Stimulated activated CD4-positive, alpha-beta T cell treated with anti-CD3 and anti-CD28 coated beads, Interleukin-1b, Interleukin-23, amount 100 ng/mL, for 1 hour (primary cell): ENCODE measurements at places on chromosomes 12 and 14.

DNA sequence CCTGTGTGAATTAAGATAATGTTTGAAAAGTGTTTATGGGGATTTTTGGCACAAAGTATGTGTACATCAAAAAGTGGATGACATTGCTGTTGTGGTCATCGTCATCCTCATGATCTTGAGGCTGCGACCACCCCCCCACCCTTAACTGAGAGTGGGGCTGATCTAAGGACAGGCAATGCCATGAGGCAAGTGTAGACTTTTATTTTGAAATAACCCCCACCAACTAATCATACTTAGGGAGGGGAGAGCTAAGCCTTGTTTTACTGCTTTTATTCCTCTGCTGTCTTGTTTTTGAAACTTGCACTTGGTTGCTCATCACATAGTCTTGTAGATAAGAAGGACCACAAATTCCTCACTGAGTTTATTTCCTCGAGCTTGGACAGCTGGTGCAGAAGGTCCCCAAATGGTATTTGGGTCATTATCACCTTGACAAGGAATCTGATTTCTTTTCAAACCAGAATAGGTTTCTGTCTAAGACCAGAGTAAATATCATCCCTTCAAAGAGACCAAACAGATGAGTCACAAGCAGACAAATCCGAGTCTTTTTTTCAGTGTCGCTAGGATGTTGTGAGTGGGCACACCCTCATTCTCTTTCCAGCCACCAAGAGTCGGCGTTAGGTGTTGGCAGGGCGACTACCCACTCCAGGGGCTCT lies 23.9 kb upstream of the SMOC1 start:
- no peak for DNase-seq

GRCh38 chr14:104392396-104393198 lies 187.0 kb upstream of the C14orf180 start:
- no peak for DNase-seq

- DNase-seq: no peak
Observed at GRCh38 chr12:48302161-48302911, 48.4 kb downstream of the ZNF641 start.

GRCh38 chr12:88431246-88431645 lies 149.0 kb downstream of the KITLG start:
- no peak for DNase-seq

GRCh38 chr14:81433378-81433777 lies 33.3 kb upstream of the STON2 start:
- no peak for DNase-seq

DNA sequence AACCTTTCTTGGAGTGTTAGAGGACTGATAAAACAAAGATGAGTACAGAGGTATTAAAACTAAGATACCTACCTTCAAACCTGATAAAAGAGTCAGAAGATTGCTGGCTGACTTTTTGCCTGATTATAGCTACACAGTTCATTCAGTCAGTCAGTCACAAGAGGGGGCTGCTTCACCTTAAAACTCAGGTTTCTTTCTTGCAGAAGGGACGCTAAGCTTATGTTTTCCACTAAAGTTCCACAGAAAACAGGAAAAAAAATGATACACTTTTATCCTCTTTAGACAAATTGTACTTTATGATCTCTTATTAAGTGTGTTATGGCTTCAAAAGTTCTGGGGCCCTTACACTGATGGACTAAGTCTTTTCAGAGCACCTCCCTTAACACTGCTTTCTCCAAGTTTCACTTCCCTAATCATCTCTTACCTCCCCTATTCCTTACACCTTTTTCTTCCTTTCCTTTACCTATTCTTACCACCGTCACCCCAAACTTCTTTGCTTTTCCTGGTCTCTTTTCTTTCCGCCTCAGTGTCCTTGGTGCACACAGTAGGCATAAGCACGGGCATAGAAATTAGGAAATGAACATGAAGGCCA lies 448.7 kb upstream of the OR4E1 start:
- no peak for DNase-seq

- no peak for DNase-seq
Observed at GRCh38 chr14:84750763-84751554, 779.0 kb upstream of the FLRT2 start.

- DNase-seq: no peak
Observed at GRCh38 chr12:90978117-90978770, 23.3 kb upstream of the CCER1 start.

DNA sequence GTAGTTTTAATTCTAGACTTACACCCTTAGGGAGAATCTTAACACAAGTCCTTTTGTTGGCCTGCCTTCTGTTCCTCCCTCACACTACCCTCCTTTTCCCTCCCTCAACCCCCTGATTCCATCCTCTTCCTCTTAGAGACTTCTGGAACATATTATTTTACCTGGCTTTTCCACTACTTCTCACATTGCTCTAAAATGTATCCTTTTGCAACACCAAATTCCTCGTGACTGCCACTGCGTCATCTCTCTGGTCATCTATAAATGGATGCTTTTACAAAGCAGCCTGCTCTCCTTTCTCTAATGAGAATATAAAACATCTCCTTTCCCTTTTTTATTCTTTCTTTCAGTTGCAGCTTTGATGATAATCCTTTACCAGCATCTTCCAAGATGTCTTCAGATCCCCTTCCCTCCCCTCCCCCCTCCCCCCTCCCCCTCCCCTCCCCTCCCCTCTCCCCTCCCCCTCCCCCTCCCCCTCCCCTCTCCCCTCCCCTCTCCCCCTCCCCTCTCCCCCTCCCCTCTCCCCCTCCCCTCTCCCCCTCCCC lies 93.6 kb downstream of the DIP2B start:
- no peak for DNase-seq

DNA sequence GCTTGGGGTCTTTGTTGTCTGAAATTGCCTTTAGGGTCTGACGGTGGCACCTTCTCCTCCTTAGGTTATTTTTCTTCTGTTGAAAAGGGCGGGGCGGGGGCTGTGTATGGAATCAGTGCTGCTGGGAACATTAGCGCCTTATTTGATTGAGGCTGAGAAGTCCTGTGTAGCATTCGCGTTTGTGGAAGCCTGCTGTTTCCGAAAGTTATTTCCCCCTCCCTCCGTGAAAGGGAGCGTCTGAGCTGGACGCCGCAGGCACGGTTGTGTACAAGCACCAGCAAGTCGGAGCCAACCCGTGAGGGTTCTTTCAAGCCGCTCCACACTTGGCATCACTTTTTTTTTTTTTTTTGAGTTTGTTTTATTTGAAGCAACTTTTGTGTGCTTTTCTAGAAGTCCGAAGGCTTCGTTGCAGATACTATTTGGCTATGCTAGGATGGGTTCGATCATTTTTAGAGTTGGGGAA lies 1.1 kb downstream of the SYNE2 start:
- DNase-seq: peak; percentile 11

- no peak for DNase-seq
Observed at GRCh38 chr12:120584343-120585149, 3.3 kb upstream of the POP5 start.

DNA sequence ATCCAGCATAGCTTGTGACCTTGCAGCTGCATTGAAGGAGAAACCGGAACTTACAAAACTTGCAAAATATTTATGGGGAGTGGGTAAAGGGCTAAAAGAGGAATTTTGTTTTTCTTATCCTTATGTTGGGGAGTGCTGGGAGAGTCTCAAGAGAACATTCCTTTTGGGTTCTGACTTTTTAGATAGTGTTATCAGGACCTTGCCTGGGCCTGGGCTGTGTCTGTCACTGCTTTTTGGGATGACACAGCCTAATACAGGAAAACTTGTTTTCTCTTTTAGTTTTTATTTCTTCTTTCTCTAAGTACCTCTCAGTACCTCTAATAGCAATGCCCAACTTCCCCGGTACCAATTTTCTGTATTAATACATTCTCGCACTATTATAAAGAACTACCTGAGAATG lies 850.6 kb downstream of the RPS29 start:
- no peak for DNase-seq

DNA sequence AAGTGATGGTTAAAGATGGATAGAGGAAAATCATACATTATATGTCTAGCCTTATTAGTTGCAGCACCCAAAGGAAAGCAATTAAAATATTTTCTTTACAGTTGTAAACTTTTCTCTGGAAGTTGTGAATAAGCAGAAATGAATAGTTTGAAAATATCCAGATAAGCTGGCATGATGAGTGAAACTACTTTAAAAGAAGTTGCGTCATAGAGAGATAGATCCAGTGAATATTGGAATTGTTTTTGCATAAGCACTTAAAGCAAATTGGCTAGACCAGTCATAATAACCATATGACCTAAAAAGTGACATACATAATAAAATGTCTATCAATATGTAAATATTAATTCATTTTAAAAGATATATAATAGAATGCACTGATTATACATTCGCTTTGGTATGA lies 132.1 kb downstream of the SOX5 start:
- no peak for DNase-seq

GRCh38 chr14:99775351-99775750 lies 17.9 kb upstream of the EML1 start:
- DNase-seq: no peak

- DNase-seq: no peak
Observed at GRCh38 chr12:113857371-113857770, 108.8 kb downstream of the RBM19 start.

DNA sequence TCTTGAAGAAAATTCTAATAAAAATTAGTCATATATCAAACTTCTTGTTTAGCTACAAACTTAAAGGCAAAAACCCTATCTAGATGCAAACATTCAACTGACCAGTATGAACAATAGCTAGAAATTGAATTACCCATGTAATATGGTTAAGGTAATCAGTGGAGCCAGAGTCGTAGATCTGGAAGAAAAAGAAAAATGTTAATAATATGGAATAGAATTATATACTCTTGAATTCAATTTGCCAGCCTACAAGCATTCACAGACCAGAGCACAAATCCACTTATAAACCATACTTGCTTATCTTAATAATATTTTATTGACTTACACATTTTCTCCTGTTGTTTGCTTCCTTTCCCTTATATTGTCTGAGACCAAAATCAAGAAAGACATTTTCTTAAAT lies 7.7 kb upstream of the HEATR5A start:
- DNase-seq: no peak

DNA sequence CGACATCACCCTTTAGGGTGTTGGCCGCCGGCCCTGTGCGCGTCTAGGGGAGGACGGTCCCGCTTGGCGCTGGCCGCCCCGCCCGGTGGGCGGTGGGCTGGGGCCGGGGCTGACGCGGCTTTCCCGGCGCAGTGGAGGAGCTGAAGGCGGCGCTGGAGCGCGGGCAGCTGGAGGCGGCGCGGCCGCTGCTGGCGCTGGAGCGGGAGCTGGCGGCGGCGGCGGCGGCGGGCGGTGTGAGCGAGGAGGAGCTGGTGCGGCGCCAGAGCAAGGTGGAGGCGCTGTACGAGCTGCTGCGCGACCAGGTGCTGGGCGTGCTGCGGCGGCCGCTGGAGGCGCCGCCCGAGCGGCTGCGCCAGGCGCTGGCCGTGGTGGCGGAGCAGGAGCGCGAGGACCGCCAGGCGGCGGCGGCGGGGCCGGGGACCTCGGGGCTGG lies 3.6 kb downstream of the TNFAIP2 start:
- DNase-seq: no peak

DNA sequence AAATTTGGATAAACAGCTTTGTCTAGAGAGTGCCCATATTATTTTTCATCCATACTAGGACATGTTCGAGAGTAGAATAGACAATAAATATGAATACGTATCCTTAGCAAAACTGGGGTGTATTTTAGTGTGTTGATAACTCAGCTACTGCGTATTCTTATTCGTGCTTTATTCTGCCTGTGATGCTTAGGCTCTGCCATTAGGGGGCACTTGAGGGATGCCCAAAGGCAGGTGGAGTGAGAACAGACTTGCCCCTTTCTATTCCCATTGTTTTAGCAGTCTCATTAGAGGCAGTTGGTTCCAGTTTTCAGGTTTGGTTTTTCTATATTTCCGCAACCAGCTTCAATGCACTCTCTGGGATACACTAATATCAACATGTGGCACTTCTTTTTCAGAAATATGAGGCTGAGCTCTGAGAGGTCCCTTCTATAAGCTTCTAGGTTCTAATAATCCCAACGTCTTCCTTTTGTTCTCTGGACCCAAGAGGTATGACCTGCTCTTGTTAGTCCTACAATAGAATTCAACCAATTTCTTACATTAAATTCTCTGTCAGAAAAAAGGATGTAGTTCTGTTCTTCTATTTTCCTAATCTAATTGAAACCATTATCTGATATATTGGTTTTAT lies 985.7 kb upstream of the FBXO33 start:
- DNase-seq: no peak

GRCh38 chr14:102957222-102957621 lies 34.8 kb downstream of the AMN start:
- DNase-seq: no peak

DNA sequence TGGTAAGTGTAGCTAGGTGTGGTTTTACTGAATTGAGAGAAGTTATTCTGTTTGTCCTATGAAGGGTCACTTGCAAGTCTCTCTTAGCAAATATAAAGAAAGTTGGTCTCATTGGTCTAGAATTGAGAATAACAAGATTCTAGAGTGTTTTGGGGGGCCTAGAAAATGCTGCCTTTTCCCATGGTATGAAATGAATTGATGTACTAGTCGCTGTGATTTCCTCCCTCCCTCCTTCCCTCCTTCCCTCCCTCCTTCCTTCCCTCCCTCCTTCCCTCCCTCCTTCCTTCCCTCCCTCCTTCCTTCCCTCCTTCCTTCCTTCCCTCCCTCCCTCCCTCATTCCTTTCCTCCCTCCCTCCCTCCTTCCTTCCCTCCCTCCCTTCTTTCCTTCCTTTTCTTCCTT lies 166.7 kb upstream of the RGS6 start:
- DNase-seq: no peak

DNA sequence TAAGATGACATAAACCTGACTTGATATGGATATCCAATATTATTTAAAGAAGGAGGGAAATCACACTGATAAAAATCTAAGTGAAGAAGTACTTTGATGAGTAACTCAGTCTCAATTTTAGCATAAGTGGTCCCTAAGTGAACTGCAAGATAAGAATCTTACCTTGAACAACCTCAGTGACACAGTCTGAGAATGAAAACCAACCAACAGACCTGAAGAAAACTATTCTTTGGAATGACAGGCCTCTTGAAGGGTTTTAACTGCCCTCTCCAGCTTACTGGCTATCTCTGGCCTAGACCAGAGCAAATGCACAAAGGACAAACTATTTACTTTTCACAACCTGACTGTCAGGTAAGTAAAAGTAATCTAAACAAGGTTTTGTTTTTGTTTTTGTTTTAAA lies 44.7 kb downstream of the CPM start:
- no peak for DNase-seq

GRCh38 chr12:252636-253035 lies 10.0 kb downstream of the SLC6A13 start:
- DNase-seq: no peak

GRCh38 chr12:40819436-40820108 lies 127.3 kb downstream of the CNTN1 start:
- DNase-seq: no peak
